ENCODE measurements at places on chromosomes 12 and 14.
A peak's percentile ranks its signal among the peaks of the same experiment; 100 is the strongest.

DNA sequence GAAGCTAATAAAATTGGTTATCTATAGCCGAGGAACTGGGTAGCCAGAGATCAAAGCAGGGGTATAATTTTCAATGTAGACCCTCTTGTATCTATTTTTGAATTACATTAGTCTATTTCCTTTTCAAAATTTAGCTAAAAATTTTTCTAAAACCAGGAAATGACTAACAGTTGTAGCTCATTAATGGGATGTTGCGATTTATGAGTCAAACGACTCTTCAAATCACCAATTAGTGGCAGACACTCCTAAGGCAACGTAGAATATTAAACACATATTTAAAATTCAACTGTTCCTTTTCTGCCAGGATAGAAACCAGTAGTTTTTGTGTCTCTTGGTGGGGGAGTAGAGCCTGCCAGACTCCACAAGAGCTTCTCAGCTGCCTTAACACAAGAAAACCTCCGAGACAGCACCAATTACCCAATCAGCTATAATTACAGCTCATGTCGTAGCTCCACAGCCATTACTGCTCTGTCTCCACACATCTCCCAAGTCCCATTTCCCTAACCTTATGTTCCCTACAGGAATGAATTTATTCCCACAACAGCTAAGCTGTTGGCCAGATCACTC lies 26.9 kb downstream of the GCN1 start:
- peak; percentile 20 for DNase-seq

- DNase-seq: no peak
Observed at GRCh38 chr14:64841772-64842750, 37.6 kb downstream of the SPTB start.

DNA sequence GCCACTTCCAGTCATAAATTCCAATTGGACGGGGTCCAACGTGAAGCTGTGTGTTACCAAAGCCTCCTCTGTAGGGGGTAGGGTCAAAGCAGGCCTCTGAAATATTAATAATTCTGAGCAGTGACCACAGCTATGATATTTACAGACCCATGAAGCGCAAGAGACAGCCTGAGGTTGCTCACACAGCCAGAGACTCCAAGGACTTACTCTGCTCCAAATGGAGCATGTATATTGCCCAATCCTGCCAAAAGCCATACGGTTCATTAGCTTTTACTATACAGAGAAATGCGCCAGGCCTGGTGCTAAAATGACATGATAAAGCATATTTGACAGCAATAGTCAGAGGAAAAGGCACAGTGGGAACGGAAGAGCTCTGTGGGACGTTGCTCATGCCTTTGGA lies 151.3 kb downstream of the PAH start:
- peak; percentile 84 for DNase-seq

- DNase-seq: no peak
Observed at GRCh38 chr14:54465654-54466053, 23.1 kb downstream of the GMFB start.

GRCh38 chr12:68812553-68813241 lies 4.7 kb downstream of the MDM2 start:
- no peak for DNase-seq

DNA sequence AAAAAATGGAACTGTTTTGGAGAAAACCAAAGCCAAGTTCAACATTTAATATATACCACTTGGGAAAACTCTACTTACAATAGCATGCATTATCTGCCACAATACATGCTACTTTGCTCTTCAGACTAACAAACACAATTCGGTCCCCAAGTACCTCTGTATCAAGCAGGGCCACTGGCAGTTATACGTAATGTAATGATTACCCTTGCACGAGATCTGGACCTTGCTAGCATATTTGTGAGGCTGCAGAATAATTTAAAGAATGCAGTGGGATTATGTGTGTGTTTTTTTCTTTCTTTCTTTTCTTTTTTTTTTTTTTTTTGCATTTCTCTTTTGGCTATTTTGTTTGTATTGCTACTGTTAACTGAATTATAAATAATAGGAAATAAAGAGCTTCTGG lies 22.8 kb upstream of the PYGL start:
- DNase-seq: no peak

- no peak for DNase-seq
Observed at GRCh38 chr14:30287579-30288445, 271.1 kb upstream of the G2E3 start.

GRCh38 chr14:94771158-94771905 lies 1.4 kb upstream of the GSC start:
- no peak for DNase-seq

GRCh38 chr12:12219664-12220063 lies 47.2 kb downstream of the LRP6 start:
- no peak for DNase-seq

DNA sequence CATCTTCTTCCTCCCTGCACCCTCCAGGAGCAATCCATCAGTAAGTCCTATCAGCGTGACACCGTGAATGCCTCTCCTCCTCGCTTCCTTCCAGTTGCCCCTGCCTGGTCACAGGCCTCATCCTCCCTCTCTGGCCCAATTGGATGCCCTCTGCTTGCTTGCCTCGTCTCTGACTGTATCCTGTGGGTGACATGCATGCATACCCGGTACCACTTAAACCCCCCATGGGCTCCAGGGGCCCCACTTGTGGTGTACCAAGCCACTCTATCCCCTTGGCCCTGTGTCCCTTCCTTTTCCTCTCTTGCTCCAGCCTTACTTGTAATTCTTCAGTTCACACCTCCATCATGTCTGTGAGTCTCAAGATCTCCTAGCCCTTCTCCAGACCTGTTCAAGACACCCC lies 106.0 kb upstream of the RTL1 start:
- no peak for DNase-seq

DNA sequence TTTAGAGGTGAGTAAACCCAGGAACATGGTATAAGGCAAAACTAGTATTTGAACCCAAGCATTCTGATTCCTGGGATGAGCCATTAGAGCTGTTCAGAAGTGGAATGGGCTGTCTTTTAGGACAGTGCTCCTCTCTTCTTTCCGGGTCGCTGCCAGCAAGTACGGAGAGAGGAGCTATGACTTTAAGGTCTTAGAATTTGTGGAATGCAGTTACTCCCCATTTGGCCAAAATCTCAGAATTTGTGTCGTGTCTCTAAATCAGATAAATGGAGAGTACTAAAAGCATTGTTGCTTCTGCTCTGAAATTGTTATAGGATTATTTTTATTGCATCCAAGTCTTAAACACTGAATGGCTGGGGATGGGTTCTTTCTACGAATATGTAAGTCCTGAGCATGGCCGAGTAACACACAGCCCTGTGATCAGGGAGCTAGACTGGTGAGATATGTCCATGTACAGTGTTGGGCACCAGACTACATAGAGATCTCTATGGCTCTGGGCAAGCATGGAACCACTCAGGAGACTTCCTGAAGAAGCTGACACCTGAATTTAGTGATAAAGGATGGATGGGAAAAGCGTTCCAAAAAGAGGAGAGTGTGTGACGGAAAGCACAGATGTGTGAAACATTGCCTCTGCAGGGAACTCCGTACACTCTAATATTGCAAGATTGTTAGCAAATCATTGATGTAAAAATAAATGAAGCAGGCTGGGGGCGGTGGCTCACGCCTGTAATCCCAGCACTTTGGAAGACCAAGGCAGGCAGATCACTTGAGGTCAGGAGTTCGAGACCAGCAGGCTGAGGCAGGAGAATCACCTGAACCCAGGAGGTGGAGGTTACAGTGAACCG lies 184.7 kb downstream of the SRGAP1 start:
- no peak for DNase-seq

- no peak for DNase-seq
Observed at GRCh38 chr12:113987261-113988063, 21.3 kb upstream of the RBM19 start.

DNA sequence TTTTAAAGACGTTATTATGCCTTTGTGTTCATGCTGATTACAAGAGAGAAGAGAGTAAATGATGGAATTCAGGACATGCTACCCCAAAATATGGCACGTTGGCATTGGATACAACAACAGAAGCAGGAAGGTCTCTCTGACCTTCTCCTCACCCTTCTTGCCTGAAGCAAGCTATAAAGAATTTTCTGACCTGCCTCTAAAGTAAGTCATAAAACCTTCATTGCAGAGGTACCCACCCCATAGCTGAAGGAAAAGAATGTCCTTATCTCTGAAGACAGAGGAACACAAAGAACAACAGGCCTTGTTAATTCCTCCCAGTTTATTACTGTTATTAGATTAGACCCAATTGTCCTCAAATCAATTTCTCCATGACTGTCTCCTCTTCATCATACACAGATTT lies 176.2 kb downstream of the FBXL14 start:
- DNase-seq: no peak

- DNase-seq: peak; percentile 3
Observed at GRCh38 chr12:128817111-128818015, 6.4 kb downstream of the SLC15A4 start.

- no peak for DNase-seq
Observed at GRCh38 chr14:55399852-55400251, 11.8 kb downstream of the ATG14 start.

DNA sequence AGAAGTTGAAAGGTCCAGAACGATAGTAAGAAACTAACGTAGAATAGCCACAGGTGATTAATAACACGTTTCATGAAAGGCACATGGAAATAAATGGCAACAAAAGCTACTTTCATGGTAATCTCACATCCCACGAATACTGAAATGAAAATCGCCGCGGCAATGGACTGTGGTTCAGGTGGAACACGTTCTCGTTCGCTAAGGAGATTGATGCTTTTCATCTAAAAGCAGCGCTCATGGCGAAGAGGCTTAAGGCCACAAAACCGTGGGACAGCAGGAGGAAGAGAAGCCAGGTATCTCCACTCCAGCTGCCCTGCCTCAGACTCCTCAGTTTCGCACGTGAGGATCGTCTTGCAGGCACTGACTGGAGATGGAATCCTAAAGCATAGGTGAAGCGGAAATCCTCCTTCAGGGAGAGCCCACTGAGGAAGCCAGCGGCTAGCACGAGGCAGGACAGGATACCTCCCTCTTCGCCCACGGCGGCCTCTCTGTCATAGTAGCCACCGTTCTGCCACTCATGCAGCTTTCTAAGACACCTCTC lies 696 bp upstream of the GPHN start:
- DNase-seq: no peak

DNA sequence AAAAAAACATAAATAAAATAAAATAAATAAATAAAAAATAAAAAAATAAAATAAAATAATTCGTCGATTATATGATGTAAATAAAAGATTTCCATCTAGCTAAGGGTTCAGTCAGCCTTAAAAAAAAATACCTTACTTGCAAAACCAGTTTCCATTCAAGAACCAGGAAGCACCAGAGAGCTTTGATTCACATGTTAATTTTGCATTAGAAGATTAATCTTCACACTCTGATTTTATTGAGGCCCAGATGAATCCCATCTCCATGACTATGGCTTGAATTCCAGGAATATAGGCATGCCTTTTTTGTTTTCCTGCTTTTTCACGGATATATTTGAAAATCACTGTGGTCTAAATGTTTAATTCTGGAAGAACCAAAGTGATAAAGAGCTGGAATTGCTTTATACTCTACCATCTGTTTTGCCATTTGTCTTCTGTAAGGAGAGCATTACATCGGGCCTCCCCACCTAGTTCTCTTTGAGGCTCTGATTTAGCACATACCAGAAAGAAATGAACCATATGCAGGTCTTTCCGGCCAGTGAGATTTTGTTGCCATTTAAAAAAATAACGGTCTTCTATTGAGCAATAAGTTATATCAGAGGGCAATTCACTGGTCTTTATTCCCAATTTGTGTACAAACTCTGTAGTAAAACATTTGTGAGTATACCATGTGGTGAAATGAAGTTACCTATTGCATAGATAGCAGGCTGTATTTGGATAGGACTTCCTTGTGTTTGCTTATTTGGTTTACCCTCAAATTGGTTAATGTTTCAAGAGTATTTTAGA lies 175.5 kb downstream of the AEBP2 start:
- DNase-seq: no peak

DNA sequence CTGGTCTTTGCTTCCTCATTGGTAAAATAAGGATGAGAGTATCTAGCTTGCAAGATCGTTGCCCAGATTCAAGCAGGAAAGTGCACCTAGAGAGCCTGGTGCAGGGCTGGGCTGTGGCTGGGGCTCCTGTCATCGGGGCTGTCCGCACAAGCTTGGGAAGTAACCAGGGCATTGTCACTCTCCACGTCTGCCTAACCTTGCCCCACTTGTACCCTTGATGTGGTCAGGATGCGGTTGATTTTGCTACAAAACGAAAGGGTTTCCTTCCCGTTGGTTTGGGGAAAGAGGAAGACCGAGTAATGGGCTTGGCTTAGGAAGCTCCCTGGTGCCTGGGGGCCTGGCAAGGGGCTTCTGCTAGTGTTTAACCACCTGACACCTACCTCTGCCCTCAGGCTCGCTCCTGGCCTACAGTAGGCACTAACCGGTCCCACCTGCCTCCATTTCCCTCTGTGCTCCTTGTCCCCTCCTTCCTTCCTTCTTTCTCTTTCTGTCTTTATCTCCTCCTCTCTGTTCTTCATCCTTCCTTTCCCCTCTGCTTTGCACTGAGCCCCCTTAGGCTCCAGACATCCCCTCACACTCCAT lies 21.8 kb downstream of the MVK start:
- no peak for DNase-seq

- DNase-seq: peak; percentile 73
Observed at GRCh38 chr14:21917699-21918436, 244.2 kb upstream of the OR4E1 start.

GRCh38 chr12:14656846-14657245 lies 39.6 kb downstream of the GUCY2C start:
- no peak for DNase-seq

DNA sequence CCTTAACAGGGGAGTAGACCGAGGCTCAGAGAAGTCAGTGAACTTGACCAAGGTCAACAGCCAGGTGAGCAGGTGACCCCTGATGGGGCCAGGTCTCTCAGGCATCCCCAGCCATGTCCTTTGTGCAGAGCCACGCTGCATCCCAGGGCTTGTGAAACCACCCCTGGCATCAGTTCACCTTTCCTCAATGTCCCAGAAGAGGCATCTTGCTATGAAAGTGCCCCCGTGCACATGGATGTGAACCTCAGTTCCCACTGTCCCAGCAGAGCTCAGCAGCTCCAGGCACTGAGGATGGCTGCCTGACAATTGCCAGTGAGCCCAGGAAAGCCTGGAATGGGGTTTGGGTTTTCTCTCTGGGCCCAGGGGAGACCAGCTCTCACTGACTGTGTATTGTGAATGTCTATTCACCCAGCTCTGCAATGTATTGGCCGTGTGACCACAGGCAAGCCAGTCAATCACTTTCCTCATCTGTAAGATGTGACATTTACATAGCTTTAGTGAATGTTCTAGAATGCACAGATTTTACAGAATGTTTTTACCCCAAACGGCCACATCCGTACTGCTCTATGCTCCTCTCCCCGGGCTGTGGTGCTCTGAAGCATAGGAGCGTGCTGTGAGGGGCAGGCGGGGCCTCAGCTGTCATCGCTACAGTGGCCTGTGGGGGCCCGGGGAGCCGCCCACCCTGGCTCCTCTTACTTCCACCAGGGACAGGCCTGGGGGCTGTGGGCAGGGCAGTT lies 4.9 kb downstream of the CACNA2D4 start:
- no peak for DNase-seq

- peak; percentile 22 for DNase-seq
Observed at GRCh38 chr14:39956372-39956771, 524.1 kb upstream of the FBXO33 start.

- no peak for DNase-seq
Observed at GRCh38 chr14:34592623-34593022, 37.3 kb downstream of the SNX6 start.
